Dermis lymphatic vessel endothelial cell (primary cell): ENCODE measurements at places on chromosomes 2 and 18. TPM values are rescaled to one million over a fixed set of nuclear protein-coding genes. Genes with fewer than 3 reads are reported as not detected.

Gene VAMP8
- total RNA-seq: 1.7 and 8.8 TPM in 2 replicates

Gene CYP1B1
- total RNA-seq: 0.11 and 1.1 TPM in 2 replicates

Gene DBI
- 76.4 and 86.9 TPM in 2 replicates for total RNA-seq

Gene PJVK
- 0.69 and 0.76 TPM in 2 replicates for total RNA-seq

Gene SERPINB2
- not detected in 2 replicates for total RNA-seq

Gene DNAH7
- total RNA-seq: under 0.01 TPM in 2 replicates

Gene KIF5C
- total RNA-seq: under 0.01 and 0.09 TPM in 2 replicates

Gene BBS5
- 1.5 and 2.6 TPM in 2 replicates for total RNA-seq

Gene EPB41L3
- 0.69 and 49.1 TPM in 2 replicates for total RNA-seq

Gene ANKZF1
- 20.5 and 22.2 TPM in 2 replicates for total RNA-seq

Gene TMEM17
- total RNA-seq: 1.5 and 2.1 TPM in 2 replicates

Gene RAB17
- total RNA-seq: 11.9 and 17.8 TPM in 2 replicates

Gene B3GNT7
- total RNA-seq: 10.7 and 13.0 TPM in 2 replicates

Gene CFAP53
- total RNA-seq: under 0.01 and 0.17 TPM in 2 replicates

Gene OTX1
- total RNA-seq: 0.09 and 0.11 TPM in 2 replicates

Gene SH3RF3
- 4.6 and 7.0 TPM in 2 replicates for total RNA-seq

Gene CAPN13
- total RNA-seq: not detected in 2 replicates

Gene M1AP
- total RNA-seq: not detected in 2 replicates

Gene OTOF
- total RNA-seq: 2.5 and 45.7 TPM in 2 replicates

Gene TEKT4
- total RNA-seq: not detected in 2 replicates

Gene CCDC121
- total RNA-seq: 2.0 and 2.1 TPM in 2 replicates

Gene GALNT3
- total RNA-seq: 0.11 and 0.17 TPM in 2 replicates

Gene WDR54
- total RNA-seq: 30.2 and 34.0 TPM in 2 replicates

Gene SLC14A1
- total RNA-seq: not detected in 2 replicates

Gene UGT1A5
- not detected in 2 replicates for total RNA-seq

Gene RESP18
- not detected in 2 replicates for total RNA-seq

Gene GAD1
- total RNA-seq: 0.52 and 0.76 TPM in 2 replicates

Gene STK39
- total RNA-seq: 2.2 and 4.0 TPM in 2 replicates

Gene TSHZ1
- total RNA-seq: 9.4 and 14.7 TPM in 2 replicates

Gene TLX2
- not detected in 2 replicates for total RNA-seq

Gene FAM161A
- 1.1 and 1.3 TPM in 2 replicates for total RNA-seq

Gene NEDD4L
- total RNA-seq: 9.7 and 10.4 TPM in 2 replicates

Gene GDF7
- 2.7 and 3.3 TPM in 2 replicates for total RNA-seq

Gene LIMS4
- total RNA-seq: 45.6 and 52.5 TPM in 2 replicates

Gene FABP1
- not detected in 2 replicates for total RNA-seq

Gene LMAN2L
- 14.6 and 17.4 TPM in 2 replicates for total RNA-seq

Gene ABCB11
- not detected in 2 replicates for total RNA-seq

Gene TRIM54
- total RNA-seq: 0.52 and 1.3 TPM in 2 replicates

Gene RANBP2
- 60.0 and 81.8 TPM in 2 replicates for total RNA-seq

Gene TRAF3IP1
- 5.6 and 6.4 TPM in 2 replicates for total RNA-seq

Gene IL36A
- total RNA-seq: not detected in 2 replicates

Gene ATAD2B
- 11.1 and 16.7 TPM in 2 replicates for total RNA-seq

Gene CLHC1
- total RNA-seq: 4.7 and 7.6 TPM in 2 replicates

Gene OSR1
- 0.54 and 1.5 TPM in 2 replicates for total RNA-seq

Gene ANKRD62
- under 0.01 TPM in 1 of 2 replicates, not detected in the other for total RNA-seq

Gene CAPN14
- under 0.01 and 0.09 TPM in 2 replicates for total RNA-seq

Gene SKOR2
- not detected in 2 replicates for total RNA-seq

Gene WIPF1
- total RNA-seq: 11.2 and 16.2 TPM in 2 replicates

Gene HOXD8
- total RNA-seq: 23.8 and 44.3 TPM in 2 replicates

Gene CPLX4
- not detected in 2 replicates for total RNA-seq

Gene SLC16A14
- total RNA-seq: under 0.01 and 0.09 TPM in 2 replicates

Gene CXCR4
- total RNA-seq: 7.3 and 13.9 TPM in 2 replicates

Gene COL3A1
- total RNA-seq: 0.95 and 6.9 TPM in 2 replicates

Gene TFPI
- total RNA-seq: 1,499 and 2,580 TPM in 2 replicates

Gene RNF152
- total RNA-seq: 126 and 189 TPM in 2 replicates

Gene CIB4
- not detected in 2 replicates for total RNA-seq

Gene C2orf72
- under 0.01 and 7.6 TPM in 2 replicates for total RNA-seq

Gene CPSF3
- total RNA-seq: 31.5 and 39.1 TPM in 2 replicates
